Stimulated activated CD4-positive, alpha-beta T cell treated with anti-CD3 and anti-CD28 coated beads, Interleukin-1b, Interleukin-23, amount 100 ng/mL, for 48 hours (primary cell): ENCODE measurements at places on chromosomes 3 and 15.

- DNase-seq, result no peak
These were observed 75.9 kb downstream of the KLF13 start for GRCh38 chr15:31402511-31403056.

GRCh38 chr3:153210660-153211059 lies 48.6 kb downstream of the RAP2B start:
- no peak for DNase-seq

GRCh38 chr15:62453981-62454380 lies 288.9 kb upstream of the C2CD4B start:
- no peak for DNase-seq

GRCh38 chr3:186220911-186221645 lies 112.2 kb upstream of the ETV5 start:
- no peak for DNase-seq

DNA sequence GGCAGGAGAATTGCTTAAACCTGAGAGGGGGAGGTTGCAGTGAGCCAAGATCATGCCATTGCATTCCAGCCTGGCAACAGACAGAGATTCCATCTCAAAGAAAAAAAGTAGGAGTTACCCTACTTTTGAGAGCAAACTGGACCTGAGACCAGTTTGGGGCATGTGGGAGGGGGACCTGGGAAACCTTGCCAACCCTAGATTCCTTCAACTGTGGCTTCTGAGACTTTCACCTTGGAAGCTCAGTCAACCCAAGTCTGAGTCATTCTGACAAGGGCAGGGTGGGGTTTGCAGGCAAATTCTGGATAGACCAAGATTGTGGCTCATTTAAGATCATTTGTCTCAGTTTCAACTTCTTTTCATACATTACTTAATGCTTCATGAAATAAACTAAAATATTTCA lies 23.8 kb upstream of the SIAH2 start:
- DNase-seq, result peak; percentile 40
